ENCODE measurements at places on chromosomes 3 and 15.

DNA sequence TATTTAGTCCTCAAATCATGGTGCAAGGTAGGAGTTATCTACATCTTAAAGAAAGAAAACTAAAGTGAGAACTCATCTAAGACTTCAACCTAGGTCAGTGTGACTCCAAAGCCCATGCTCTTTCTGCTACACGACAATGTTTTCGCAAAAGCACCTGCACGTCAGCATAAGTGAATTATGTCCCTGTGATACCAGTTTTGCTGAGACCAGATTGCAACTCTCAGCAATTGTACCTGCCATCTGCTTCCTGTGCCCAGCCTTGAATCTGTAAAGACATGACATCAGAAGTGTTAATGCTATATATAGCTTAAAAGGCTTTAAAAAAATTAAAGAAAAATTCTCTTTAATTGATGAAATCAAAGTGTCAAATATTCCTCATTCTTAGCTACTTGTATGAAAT lies 43.4 kb downstream of the RETNLB start:
- DNase-seq, result no peak

DNA sequence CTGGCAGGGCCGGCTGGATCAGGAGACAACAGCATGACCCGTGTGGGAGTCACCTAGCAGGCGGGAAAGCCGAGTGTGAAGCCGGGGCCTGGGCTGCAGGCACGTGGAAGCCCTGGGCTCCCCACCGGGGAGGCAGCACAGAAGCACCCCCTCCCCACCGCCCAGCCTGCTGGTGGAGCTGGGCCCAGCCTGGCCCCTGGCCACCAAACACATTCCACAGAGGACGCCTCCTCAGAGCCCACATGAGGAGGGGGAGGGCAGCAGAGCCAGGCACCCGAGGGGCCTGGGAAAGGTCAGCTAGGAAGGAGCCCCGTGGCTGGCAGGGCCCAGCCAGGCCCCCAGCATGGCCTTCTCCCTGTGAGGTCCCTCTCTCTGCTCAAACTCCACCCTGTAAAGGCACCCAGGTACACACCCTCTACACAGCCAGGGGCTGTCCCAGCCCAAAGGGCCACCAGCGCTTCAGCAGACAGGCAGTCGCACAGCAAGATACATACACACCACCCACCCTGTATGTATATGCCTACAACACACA lies 4.5 kb downstream of the PLXNB1 start:
- no peak for DNase-seq

DNA sequence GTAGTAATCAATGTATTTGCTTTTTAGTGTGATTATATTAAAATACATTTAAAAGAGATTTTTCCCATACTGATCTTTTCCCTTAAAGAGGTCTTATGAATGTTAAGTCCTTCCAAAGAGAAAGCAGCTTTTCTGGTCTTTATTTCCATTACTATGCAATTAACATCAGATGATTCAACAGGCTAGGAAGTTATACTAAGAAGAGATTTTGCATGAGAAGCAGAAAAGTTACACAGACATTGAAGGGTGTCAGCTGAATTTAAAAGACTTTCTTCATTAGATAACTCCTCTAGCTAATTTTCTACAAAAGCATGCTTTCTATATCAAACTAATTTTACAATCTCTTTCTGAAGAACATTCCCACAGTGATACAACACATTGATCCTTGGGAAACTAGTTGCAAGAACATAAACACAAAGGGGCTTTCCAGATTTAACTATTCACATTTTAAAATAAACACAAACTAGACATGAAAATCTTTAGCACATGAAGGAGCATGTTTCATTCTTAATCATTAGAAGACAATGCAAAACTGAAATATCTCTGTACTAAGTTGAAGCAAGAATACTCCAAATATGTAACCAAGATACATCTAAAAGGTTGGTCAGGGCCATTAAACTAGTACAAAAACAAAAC lies 965.8 kb downstream of the ROBO1 start:
- DNase-seq, result no peak

GRCh38 chr3:35733341-35733740 lies 94.0 kb downstream of the ARPP21 start:
- no peak for DNase-seq

DNA sequence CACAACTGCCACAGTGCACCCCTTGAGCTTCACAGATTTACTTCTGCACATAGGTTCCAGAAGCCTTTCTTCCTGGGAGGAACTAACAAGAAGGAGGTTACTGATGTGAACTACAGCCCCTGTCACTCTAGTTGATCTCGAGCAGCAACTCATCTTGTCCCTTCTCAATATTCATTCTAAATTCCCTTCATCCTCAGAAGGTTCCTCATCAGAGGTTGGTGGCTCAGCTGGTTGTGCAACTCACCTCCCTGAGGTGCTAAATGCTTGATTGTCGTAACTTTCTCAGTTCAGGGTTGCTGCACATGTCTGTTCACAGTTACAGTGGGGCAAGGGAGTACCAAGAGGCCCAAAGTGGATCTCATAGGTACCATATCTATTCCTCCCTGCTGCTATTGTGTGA lies 5.7 kb upstream of the A4GNT start:
- no peak for DNase-seq

DNA sequence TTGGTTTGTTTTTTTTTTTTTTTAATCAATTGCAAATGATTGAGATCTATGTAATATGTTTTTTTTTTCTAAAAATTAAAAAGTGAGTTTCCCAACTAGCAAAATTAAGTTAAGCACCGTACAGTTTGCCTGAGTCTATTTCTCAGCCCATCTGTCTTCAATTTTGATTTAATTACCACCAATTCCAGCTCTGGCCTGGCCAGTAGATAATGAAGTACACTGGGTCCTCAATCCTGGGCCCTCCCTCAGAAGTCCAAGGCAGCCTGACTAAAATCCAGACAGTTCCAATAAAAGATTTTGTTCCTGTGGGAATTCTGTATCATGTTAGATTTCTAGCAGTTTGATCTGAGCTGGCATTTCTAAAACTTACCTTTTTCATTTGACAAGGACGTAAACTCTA lies 887.2 kb downstream of the NAALADL2 start:
- DNase-seq, result no peak

DNA sequence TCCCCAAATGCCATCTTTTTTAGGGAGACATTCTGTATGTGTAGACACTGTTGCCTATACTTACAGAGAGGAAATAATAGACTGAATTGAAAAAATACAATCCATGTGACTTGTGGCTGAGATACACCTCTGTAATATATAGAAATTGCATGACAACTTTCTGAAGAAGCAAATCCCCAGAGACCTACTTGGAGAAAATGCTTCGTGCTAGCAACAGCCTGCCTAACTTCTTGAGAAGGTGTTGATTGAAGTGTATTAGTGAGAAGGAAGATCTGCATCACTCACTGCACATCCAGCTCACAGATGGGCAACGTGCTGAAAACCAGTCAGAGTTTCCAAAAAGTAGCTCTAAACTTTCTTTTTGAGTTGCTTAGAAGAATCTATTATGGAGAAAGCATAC lies 404.1 kb downstream of the EPHB1 start:
- DNase-seq, result no peak

DNA sequence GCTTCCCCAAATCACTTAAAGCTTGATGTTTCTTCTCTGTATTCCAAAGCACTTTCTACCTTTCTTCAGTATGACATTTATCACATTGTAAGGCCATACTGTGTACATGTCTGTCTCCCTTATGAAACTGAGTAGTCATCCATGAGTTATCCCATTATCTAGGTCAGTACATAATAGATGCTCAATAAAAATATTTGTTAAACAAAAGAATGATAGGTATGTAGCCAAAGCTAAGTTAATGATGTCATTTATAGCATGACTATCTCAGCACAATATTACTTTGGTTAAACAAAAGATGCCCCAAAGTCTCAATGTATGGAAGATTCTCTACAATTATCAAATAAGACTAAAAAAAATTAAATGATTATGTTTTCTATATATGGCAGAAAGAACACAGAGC lies 3.1 kb upstream of the TMCO5A start:
- no peak for DNase-seq

GRCh38 chr15:75647370-75648155 lies at the start of gene SNX33:
Gene SNX33 (plus strand): TSS chr15:75647912. CDS start chr15:75649103, 1,191 bp downstream.
- no peak for DNase-seq

DNA sequence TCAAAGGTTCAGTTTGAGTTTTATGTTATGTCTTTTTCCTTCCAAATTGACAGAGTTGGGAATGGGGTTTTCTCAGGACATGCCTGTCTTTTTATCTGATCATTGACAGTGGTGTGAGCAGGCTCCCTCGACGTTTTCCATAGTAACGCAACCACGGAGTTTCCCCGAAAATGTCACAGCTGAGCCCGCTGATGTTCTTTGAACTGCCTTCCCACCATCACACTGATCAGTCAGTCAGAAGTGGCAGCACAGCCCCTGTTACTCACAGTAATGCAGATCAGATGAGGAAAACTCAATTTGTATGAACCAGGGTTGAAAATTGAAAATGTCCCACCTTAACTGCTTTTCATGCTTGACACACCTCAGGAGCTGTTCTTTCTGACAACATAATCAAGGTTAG lies 210.4 kb downstream of the NECTIN3 start:
- no peak for DNase-seq

GRCh38 chr3:127196466-127197299 lies 3.8 kb downstream of the PRR23E start:
- no peak for DNase-seq

- no peak for DNase-seq
Measured at GRCh38 chr3:39346785-39347585, 17.5 kb downstream of the CCR8 start.

DNA sequence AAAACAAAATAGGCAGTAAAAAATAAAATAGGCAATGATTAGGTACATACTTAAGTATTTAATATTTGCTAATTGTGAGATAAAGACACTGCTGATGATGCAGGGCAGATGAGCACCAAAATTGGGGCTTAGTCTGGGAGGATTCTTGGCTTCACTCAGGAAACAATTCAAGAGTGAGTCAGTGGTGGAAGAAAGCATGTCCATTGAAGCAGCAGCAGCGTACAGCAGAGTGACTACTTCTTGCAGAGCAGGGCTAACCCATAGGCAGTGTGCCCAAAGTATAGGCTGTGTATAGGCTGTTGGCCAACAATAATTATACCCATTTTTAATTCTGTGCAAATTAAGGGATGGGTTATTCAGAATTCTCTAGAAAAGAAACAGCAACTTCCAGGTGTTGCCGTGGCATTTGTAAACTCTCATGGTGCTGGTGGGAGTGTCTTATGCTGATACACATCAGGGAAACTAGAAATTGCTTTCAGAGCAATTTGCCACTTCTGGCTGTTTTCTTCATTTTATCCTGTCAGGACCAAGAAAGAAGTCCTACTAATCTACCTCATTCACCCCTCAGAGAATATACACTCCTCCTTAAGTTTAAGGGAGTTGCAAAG lies 317.3 kb upstream of the NAALADL2 start:
- no peak for DNase-seq

GRCh38 chr3:138945709-138946662 lies 951 bp downstream of the FOXL2 start:
- no peak for DNase-seq

DNA sequence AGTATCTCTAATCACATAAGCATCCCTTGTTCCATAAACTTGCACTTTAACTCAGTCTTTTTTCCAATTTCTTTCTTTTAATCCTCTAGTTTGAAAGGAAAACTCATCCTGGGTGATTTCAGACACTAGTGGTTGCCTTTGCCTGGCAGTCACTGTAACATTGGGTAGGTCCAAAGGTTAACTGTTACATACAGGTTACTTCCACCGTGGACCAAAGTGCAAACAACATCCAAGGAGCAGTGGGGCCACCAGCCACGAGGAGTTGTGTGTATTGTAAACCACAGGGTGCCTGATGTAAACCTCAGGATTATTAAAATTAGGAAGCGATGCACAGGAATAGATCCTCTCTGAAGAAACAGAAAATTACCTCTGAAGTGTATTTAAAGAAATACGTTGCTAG lies 75.0 kb downstream of the HCN4 start:
- DNase-seq, result no peak

GRCh38 chr15:37009288-37009687 lies 91.1 kb downstream of the MEIS2 start:
- DNase-seq, result no peak

Measured in cerebellar nuclear complex (tissue), 1 donor.